Fibroblast of skin of left quadriceps (primary cell): ENCODE measurements at places on chromosomes 13 and 19.
A peak's percentile ranks its signal among the peaks of the same experiment; 100 is the strongest.

GRCh38 chr13:89910166-89910565 is 1437.3 kb upstream of the MIR17HG start:
- no peak for DNase-seq

DNA sequence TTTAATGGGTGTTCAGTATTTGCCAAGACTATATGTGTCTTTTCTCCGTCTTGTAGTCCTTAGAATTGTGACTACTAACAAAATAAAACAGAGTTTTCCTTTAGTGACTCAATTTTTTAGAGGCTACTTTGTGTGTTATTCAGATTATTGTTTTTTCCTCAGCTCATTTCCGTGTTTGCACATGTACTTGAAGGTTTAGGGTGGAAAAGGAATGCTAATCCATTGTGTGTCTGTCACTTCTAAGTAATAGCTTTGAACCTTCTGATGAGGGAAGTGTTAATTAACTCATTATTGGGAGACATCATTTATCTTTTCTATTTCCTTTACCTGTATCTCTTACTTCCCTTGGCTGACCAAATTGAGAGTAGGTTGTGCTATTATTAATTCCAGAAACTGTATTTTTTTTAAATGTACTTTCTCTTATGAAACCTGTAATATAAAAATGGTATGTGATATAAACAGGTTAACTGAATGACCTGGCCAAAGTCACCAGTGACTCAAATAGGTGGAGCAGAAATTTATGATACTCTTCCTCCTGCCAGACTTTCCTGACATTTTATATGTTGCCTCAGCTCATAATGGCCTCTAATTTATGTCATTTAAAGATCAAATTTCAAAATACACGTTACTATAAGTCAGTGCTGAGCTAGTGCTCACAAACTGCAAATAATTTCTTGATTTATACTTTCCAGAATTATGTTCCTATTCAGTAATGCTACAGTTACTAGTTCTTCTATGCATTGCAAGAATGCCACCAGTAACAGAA is 88.8 kb downstream of the LMO7 start:
- DNase-seq: no peak

DNA sequence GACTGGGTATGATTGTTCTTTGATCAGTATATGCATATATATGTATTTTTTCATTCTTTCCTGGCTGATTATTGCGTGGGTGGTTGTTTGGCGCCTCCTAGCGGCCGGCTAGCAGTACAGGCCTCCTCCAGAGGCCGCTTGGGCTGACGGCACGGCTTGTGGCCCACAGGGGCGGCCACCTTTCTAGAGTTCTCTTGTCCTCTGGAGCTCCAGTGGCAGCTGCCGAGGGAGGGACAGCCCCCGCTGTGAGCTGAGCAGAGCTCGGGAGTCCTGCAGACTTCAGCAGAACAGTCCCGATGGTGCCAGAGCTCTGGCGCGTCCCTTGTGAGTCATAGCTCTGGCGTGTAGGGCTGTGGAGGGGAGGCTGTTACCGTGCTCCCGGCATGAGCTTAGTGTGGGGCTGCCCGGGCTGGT is 22.5 kb upstream of the ZNF429 start:
- no peak for DNase-seq

DNA sequence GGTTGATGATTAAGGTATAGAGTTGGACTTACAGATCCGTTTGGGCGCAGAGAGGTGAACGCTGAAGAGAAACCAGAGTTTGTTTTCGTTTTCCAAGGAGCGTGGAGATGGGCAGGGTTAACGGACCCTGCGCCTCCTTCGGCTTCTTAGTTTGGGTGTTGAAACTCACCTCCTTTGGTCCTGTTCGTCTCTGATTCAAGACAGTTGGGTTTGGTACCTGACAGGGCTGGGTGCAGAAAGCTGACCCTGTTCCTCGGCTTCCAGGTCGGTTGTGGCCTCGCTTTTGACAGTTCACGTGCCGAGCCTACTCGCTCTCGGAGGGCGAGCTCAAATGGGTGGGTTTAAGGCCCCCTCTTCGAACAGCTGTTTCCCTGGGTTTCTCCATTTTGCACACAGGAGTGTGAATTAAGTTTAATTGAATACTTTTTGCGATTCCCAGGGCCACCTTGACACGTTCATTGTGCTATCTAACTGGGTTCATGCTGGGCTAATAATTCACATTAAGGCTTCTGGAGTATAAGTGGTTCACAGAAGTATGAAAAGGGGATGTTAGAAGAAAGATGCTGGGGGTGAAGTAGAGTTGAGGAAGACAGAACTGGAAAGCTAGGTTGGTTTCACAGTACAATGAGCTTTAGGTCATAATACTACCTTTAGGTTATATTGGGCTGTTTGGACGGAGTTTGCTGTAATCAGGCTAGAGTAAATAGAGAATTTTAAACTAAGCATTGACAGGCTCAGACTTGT is 638 bp downstream of the USPL1 start:
- DNase-seq: no peak

- DNase-seq: peak; percentile 54
These were observed 63.6 kb downstream of the RGCC start for GRCh38 chr13:41520660-41521630.

- no peak for DNase-seq
These were observed 218.9 kb upstream of the MAB21L1 start for GRCh38 chr13:35695448-35695770.

- peak; percentile 26 for DNase-seq
These were observed 95.7 kb downstream of the FNDC3A start for GRCh38 chr13:49071341-49071937.

GRCh38 chr19:14614099-14614412 is 31.2 kb downstream of the CLEC17A start:
- DNase-seq: no peak

GRCh38 chr13:77370888-77371287 is 44.0 kb upstream of the MYCBP2 start:
- no peak for DNase-seq
